ENCODE measurements at places on chromosomes 1 and 21. TPM values are rescaled to one million over a fixed set of nuclear protein-coding genes. Genes with fewer than 3 reads are reported as not detected.

The SELENBP1 gene
- total RNA-seq = 17.9 TPM

The APOBEC4 gene
- not detected for total RNA-seq

The ANKRD35 gene
- 2.9 TPM for total RNA-seq

The TNFAIP8L2 gene
- total RNA-seq = not detected

The CLCA1 gene
- 0.11 TPM for total RNA-seq

The MUTYH gene
- 67.2 TPM for total RNA-seq

The DDR2 gene
- total RNA-seq = 0.85 TPM

Data from WTC11 (cell line).